Uterus (tissue), 4 donors: ENCODE measurements at places on chromosomes 3 and 15. TPM values are rescaled to one million over a fixed set of nuclear protein-coding genes. Genes with fewer than 3 reads are reported as not detected.

DNA sequence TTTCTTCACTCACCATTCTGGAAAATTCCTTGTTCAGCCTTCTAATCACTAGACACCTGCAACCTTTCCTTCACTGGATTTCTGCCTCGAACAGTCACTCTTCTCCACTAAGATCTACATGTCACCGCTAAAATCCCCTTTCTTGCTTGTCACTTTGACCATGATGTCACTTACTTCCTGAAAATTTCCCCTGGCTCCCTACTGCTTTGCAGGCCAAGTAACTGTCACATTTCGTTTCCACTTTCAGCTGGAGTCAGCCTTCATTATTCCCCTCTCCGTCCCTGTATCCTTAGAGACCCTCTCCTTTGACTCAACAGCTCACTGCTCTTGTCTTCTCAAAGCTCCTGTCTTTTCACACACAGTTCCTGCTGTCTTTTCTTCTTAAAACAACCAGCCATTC, 15.9 kb downstream of the CHL1 start:
- no peaks in the 10 kb centered on the region for H3K27me3 ChIP-seq
- no peaks in the 10 kb centered on the region for H3K4me1 ChIP-seq
- no peak overlapping the region for H3K4me3 ChIP-seq
- no peaks in the 10 kb centered on the region for H3K36me3 ChIP-seq
- DNase-seq = no peak

DNA sequence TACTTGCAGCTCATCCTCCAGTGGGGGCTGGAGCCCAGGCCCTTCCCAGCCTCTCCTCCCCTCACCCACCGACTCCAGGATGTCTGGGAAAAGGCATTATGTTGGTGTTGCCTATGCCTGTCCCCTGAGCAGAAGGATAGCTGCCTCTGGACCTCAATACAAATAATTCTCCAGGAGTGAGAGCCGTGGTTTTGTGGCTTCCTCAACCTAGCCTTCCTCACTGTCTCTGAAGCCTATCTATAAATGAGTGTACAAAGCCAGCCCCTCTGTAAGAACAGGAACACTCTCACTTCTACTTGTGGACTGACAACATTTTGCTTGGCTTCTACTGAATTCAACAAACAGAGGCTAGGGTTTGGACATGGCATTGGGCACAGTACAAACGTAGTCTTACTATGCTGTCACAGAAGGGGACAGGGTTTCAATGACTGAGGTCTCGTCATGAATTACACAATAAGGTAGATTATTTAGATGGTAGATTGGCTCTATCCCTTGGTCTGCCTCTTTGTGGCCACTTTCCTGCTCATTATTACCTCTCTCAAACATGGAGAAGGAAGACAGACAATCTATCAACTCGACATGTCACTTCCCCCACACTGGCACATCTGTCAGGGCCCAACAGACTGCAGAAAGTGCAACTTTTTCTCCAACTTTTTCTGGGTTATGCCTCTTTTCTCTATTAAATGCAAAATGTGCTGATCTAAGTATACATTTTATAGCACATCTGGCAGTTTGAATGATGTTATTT, 82.8 kb upstream of the MEX3B start:
- DNase-seq = no peak
- no peak overlapping the region for H3K4me3 ChIP-seq
- peak overlapping the region; percentile 22 for H3K27ac ChIP-seq
- no peaks in the 10 kb centered on the region for H3K36me3 ChIP-seq

DNA sequence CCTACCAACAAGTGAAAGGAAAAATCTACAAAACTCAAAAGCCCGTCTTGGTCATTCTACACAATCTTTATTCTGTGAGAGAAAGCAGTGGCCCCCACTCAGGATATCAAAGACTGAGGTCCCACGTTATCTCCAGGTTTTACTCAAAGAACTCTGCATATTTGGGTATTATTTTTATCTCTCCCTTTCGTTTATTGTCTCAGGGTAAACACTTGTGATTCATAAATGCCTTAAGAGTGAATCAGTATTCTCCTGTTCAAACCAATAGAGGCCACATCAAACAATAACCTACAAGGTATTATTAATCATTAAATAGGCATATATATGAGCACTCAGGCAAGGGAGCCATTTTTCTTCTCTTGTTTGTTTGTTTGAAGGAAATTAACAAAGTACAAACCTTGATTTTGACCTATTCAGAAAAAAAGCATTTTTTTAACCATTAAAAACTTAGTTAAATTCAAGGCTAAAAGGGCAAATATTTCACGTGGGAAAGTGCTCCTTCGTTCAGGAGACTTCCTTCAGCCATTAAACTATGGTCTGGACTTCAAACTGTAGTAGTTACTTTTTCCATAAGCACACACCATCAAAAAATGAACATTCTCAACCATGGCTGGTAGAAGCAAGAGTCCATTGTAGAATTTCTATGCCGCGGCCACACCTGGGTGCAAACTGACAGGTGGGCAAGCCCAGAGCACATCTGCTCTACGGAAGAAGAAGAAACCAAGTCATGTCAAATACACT, 13.9 kb upstream of the HES1 start:
- no peak overlapping the region for H3K4me3 ChIP-seq
- no peaks in the 10 kb centered on the region for H3K36me3 ChIP-seq
- H3K27me3 ChIP-seq = no peaks in the 10 kb centered on the region
- no peaks in the 10 kb centered on the region for H3K4me1 ChIP-seq
- no peak overlapping the region for H3K27ac ChIP-seq

DNA sequence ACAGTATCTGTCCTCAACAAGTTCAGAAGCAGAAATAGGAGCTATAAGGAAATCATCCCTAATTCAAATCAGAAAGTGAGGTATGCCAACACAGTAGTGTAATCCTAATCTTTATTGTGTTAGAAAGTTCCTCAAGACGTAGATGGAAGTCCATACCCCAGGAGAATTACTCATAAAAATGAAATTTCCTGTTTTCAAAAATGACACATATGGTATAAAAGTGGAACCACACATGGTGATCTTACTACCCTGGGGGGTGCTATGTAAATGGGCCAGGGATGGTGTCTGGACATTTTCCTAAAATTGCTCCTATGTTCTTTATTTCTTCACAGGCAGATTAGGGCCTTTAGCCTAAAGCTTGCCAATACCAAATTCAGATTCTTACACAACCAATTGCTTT, 204.1 kb downstream of the ARRDC4 start:
- H3K4me1 ChIP-seq = no peaks in the 10 kb centered on the region
- no peaks in the 10 kb centered on the region for H3K27me3 ChIP-seq
- no peak overlapping the region for H3K27ac ChIP-seq
- H3K4me3 ChIP-seq = no peak overlapping the region
- no peak for DNase-seq

- H3K27ac ChIP-seq = no peak overlapping the region
- H3K4me1 ChIP-seq = no peaks in the 10 kb centered on the region
- no peaks in the 10 kb centered on the region for H3K36me3 ChIP-seq
- H3K4me3 ChIP-seq = no peak overlapping the region
- no peak for DNase-seq
Observed at GRCh38 chr3:165538166-165538565, 299.1 kb downstream of the BCHE start.

DNA sequence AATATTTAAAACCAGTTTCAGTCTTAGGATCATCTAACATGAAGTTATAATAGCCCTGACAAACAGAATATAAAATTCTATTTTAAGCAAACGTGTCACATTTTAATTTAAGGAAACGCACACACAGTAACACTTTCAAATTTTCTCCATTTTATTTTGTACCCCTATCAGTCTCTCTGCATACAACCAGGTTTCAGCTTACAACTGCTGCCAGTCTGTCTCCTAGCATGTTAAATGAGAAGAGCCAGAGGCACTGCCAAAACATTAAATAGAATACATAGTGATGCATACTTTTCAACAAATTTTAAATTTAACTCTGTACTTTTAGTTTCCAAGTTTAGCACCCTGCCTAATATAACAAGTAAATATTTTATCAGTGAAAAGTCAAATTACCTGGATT, 60.8 kb downstream of the UACA start:
- no peaks in the 10 kb centered on the region for H3K36me3 ChIP-seq
- H3K4me3 ChIP-seq = peak overlapping the region; percentile 23
- peak overlapping the region; percentile 62 for H3K27ac ChIP-seq

GRCh38 chr3:36769926-36770325, 5.6 kb upstream of the DCLK3 start:
- no peak overlapping the region for H3K4me3 ChIP-seq
- no peaks in the 10 kb centered on the region for H3K36me3 ChIP-seq
- DNase-seq = no peak
- H3K4me1 ChIP-seq = no peaks in the 10 kb centered on the region

DNA sequence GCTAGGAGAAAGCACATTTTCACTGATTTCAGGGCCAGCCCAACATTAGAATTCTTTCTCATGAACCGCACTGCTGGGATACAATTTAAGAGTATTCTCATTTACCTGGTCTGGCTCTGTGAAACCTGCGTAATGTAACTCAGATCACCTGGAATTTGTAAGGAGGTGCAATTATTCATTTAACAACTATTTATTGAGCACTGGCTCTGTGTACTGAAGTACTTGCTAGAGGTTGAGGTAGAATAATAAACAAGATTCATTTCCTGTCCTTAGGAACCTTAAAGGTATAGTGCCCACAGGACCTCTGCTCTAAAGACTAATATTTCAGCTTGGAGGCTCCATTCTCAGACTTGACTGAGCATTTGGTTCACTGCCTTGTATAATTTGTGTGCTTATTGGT, 242.2 kb upstream of the ZPLD1 start:
- H3K36me3 ChIP-seq = no peaks in the 10 kb centered on the region
- H3K27me3 ChIP-seq = no peaks in the 10 kb centered on the region
- no peak for DNase-seq
- H3K4me1 ChIP-seq = no peaks in the 10 kb centered on the region
- no peak overlapping the region for H3K27ac ChIP-seq

DNA sequence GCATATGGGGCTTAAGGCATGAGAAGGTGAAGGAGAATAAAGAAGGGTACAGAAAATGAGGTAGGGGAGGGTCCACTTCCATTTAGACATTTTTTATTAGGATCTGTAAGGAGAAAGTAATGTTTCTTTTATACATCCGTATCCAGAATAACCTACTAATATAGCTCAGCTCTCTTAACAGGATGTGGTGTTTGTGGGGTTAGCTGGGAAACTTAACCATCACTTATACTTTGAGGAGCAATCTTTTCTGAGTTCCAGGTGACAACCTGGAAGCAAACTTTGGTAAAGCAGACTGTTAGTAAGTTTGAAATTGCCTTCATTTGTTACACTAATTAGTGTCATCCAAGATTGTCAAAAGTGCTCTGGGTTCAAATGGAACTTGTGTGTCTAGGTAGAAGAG, 36.6 kb downstream of the BUB1B start:
- DNase-seq = no peak
- H3K4me3 ChIP-seq = no peak overlapping the region
- no peaks in the 10 kb centered on the region for H3K27me3 ChIP-seq
- H3K36me3 ChIP-seq = no peaks in the 10 kb centered on the region
- H3K27ac ChIP-seq = no peak overlapping the region

DNA sequence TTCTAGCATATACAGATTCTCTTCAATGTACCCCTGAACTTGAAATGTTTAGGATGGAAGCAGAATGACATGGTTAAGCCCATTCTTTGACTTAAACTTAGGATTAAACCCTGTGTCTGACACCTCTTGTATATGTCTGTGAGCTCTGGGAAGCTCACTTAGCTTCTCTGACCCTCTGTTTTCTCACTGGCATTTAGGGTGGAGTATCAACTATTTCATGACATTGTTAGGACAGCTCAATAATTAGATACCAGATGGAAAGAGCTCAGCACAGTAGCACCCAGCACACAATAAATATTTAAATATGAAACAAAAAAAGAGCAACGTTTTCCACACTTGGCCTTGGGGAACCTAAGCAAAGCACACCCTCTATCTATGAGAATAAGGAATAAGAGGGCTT, 18.2 kb upstream of the RPS17 start:
- no peak overlapping the region for H3K4me3 ChIP-seq
- no peaks in the 10 kb centered on the region for H3K36me3 ChIP-seq
- no peak overlapping the region for H3K27ac ChIP-seq
- no peaks in the 10 kb centered on the region for H3K4me1 ChIP-seq
- no peaks in the 10 kb centered on the region for H3K27me3 ChIP-seq
- DNase-seq = no peak

GRCh38 chr3:172461530-172462138, 13.4 kb upstream of the GHSR start:
- no peaks in the 10 kb centered on the region for H3K36me3 ChIP-seq
- DNase-seq = no peak
- H3K27ac ChIP-seq = no peak overlapping the region

- H3K27ac ChIP-seq = peak overlapping the region; percentile 96
- H3K36me3 ChIP-seq = no peaks in the 10 kb centered on the region
- no peak overlapping the region for H3K4me3 ChIP-seq
- H3K27me3 ChIP-seq = no peaks in the 10 kb centered on the region
Observed at GRCh38 chr3:4982773-4983738, 3.8 kb downstream of the BHLHE40 start.

GRCh38 chr3:58173669-58174398, 36.9 kb downstream of the DNASE1L3 start:
- no peaks in the 10 kb centered on the region for H3K4me1 ChIP-seq
- H3K36me3 ChIP-seq = no peaks in the 10 kb centered on the region
- H3K4me3 ChIP-seq = no peak overlapping the region
- peak overlapping the region; percentile 77 for H3K27ac ChIP-seq
- H3K27me3 ChIP-seq = no peaks in the 10 kb centered on the region
- no peak for DNase-seq

Gene CADPS
- not detected for total RNA-seq

Gene ECE2
- total RNA-seq = not detected

Gene LARP6
- 11.9 TPM for total RNA-seq

Gene LRRC31
- 0.35 TPM for total RNA-seq
